ENCODE measurements at places on chromosomes 5 and 9.

DNA sequence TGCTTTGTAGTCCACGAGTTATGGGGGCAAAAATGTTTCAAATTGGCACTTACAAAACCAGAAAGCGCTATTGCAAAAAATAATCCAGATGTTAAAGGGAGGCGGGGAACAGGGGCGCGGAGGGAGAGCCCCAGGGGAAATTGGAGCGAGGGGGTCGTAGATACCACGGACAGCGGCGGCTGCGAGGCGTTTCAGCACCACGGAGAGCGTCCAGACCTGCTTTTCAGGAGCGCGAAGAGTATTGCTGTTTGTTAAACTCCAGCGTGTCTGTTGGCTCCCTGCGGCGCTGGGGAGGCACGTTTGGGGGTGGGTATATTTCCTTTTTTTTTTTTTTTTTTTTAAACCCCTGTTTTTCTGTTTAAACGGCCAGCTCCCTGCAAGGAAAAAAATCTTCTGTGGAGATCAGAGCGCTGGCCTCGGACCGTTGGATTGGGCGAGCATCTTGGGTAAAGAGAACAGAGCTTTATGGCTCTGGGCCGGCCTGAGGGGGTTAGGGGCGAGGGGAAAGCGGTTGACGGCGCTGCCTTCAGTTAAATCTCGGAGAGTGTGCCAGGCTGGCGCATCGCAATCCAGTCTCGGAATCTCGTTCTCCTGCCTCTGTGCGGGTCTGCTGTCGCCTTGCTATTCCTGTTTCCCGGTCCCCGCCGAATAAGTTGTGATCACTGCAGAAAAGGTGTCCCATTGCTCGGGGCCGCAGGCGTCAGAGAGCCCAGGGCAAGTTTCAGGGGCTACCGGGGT lies at the start of gene GLRA1:
GLRA1 (minus strand) TSS at position 288 of the 738 bp plus-strand sequence. CDS start 302 bp downstream, outside the sequence.
- peak; percentile 94 for DNase-seq

DNA sequence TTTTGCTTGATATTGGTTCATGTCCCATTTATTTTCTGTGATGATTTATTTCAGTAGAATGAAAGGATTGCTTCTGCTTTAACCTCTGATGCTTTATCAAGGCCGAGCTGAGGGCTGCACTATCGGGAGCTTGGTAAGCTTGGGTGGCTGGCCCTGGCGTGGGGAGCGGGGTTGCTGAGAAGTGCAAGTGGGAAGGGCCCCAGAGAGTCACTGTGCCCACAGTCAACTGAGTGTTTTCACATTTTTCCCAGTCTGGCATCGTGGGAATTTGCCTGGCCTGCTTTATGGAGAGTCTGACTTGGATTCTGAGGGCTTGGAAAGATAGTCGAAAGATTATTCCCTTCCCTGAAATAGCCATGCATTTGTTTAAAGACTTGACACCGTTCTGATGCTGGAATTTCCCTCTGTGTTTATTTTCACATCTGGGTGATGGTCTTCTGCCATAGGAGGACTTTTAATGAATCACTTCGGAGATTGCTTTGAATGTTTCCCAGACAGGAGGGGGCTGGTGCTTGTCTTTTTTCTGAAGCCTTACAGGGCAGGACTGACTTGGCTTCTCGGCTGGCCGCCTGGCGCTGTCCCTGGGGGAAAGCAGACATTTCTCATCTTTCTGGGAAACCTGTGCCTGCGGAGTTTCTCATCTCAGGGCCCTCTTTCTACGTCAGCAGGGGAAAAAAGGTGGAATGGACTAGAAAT lies 139.0 kb downstream of the BOD1 start:
- DNase-seq, result no peak

DNA sequence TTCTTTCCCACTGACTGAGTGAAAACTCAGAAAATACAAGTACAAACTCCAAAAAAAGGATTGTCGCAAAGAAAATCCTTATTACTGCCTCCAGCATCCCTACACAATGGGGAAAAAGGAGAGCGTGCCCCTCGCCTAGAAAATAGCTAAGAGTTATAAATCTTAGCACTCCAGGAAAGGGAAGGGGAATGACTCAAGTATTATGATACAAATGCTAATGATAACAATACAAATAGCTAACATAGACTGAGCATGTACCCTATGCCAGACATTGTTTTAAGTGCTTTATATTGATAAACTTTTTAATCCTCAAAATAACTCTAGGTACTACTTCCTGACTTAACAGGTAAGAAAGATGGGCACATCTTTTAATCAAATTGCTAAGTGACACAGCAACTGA lies 70.8 kb upstream of the VCAN start:
- no peak for DNase-seq

DNA sequence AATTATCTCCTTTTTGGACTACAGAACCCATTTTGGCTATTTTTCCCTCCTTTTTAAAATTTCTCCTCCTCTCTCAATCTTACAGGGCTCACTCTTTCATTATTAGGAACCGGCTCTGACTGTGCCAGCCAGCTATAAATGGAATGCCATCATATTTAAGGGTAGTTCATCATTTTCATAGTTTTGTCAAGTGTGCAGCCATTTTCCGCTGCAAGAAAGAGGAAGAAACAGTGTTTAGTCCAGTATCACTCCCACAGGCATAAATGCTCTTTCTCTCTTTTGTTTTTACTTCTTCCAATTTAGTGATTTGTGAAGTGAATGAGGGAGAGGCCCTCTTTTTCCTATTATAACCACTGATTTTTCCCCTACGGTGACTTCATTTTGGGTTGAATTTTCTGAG lies 290.0 kb downstream of the NR3C1 start:
- no peak for DNase-seq

DNA sequence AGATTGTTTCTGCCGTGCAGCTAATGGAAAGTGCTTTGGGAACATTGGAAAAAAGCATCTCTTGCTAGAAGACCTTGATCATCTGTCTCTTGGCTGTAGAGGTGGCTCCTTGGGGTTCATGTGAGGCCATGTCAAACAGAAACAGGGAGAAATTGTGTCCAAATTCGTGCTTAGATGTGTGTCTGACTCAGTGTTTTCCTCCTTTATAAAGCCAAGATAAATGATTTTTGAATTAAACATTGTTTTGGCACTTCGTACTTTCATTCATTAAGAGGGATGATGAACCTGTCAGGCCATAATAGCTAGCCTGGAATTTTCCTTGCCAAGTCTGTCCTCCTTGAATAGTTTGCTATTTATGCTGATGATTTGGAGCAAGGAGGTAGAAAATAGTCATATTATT lies 143.8 kb downstream of the FBXL7 start:
- no peak for DNase-seq

- no peak for DNase-seq
Observed at GRCh38 chr5:135016861-135017290, 17.2 kb downstream of the PITX1 start.

GRCh38 chr9:81560851-81561732 lies 128.3 kb downstream of the TLE1 start:
- DNase-seq, result no peak
